Stimulated activated CD8-positive, alpha-beta memory T cell treated with anti-CD3 and anti-CD28 coated beads, Interleukin-4, amount 100 ng/mL, for 1 hour (primary cell): ENCODE measurements at places on chromosomes 5 and 9.

- no peak for DNase-seq
These were observed 4.5 kb upstream of the ORM1 start for GRCh38 chr9:114318416-114318815.

DNA sequence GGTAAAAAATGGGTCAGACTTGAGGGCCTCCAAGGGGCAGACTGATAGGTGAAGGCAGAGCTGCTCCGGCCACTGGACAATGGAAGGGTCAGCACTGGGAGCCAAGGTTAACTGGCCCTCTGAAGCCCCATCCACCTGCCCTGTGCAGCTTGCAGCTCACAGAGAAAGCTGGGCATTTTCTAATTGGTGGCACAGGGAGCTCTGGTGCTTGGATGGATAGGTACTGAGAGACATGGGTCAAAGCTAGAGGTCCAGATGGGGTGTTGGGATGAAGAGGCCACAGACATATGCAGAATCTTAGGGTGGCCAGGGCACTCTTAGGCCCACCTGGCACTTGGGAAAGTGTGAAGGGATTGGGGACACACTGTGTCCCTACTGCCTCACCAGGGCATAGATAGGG is 29.5 kb upstream of the SARDH start:
- DNase-seq = no peak

DNA sequence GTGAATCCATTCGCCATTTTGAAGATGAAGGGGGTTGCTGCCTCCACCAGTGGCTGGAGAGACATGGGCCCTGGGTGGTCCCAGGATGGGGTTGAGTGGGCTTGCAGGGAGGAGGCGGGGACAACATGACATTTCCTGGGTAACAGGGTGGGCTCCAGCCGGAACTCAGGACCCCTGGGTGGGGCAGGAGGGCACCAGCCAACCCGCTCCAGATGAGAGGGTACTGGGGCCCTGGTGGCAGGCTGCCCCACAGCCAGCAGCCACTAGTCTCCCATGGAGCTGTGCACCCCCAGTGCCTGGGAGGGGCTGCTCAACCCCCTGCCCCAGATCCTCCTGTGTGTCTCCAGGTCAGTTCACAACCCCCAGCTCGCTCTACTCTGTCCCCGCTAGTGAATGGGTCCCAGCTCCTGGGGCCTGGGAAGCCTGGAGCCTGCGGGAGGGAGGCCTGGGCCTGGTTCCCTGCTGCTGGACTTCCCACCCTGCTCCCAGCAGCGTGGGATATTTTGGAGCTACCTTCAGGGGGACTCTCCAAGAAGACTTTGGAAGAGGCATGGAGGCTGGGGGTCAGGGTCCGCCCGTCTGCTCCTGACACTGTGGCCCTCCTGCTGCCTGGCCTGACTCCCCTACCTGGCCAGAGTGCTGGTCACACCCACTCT is 55.9 kb downstream of the AHRR start:
- DNase-seq = no peak

DNA sequence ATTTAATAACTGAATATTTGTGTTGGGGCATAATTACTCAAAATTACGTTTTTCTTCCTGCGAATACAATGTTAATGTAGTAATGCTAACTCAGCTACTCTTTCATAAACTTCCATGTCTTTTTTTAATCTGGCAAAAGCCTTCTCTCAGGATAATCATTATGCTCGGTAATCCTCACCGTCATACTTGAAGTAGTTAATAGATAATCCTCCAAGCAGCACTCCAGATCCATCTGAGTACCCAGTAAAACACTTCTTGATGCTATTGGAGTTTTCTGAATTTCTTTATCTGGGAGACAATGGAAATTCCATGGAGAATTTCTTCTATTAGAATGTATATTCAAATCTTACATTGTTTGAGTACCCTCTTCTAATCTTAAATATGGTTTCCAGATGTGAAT is 34.3 kb downstream of the PARP8 start:
- DNase-seq = no peak

DNA sequence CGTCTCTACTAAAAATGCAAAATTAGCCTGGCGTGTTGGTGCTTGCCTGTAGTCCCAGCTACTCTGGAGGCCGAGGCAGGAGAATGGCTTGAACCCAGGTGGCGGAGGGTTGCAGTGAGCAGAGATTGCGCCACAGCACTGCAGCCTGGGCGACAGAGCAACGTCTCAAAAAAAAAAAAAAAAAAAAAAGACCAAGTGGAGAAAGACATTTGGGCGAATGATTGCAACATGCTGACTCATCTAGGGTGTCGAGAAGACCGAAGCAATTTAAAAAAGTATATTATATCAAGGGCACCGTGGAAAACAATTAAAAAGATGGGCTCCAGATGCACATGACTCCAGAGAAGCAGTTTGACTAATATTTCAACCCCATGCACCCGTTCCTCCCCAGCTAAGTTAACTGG is 9.2 kb downstream of the KLF4 start:
- DNase-seq = no peak

DNA sequence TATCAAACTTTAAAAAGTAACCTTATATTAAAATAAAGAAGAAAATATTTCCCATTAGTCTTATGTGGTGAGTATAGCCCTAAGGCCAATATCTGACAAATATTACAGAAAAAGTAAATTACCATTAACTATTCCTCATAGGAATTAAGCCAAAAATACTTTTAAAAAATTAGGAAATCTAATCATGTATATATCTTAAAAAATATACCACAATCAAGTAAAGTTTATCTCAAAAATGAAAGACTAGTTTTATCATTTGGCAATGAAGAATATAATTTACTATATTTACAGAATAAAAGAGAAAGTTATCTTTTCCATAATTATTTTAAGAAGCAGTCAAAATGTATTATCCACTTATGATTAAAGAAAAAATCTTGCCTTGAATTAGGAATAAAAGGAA is 458.8 kb upstream of the ZNF462 start:
- DNase-seq = no peak

DNA sequence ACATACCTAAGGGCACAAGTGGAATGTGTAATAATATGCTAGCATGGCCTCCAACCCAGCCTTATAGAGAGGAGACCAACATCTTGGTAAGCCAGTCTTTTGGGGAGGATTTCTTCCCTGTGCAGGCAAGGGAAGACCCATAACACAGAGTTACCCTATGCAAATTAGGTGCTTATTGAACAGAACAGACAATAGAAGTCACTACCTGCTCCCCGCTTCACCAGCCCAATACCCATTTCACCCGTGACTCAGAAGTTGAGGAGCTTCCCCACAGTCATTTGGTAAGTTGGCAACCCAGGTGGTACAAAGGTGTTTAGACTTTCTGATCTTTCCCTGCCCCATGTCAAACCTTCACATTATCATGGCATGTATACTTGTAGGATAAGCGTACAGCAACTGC is 44.6 kb downstream of the AOPEP start:
- no peak for DNase-seq

GRCh38 chr9:85246541-85246940 is 495.2 kb downstream of the AGTPBP1 start:
- DNase-seq = no peak

DNA sequence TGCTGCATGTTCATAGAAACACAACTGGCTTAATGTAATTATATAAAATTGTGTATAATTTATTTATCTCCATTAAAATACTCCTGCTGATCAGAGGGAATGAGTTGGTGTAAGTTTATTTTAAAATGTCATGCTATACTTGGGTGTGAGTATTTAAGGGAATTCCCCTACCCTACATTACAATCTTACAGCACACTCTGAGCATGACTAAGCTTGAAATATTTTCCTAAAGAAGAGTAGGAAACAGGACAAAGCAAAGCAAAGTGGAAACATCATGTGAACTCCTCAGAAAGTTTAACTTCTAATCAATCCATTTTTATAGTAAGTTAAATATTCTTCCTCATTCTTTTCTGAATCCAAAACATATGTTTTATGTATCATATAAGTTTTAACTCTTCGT is 1271.3 kb downstream of the EFNA5 start:
- no peak for DNase-seq
